ENCODE measurements at places on chromosomes 12 and 14. TPM values are rescaled to one million over a fixed set of nuclear protein-coding genes. Genes with fewer than 3 reads are reported as not detected.
A peak's percentile ranks its signal among the peaks of the same experiment; 100 is the strongest.

The IKZF4 gene
- 7.0 TPM for total RNA-seq

The KRT78 gene
- total RNA-seq = not detected

The PRH2 gene
- total RNA-seq = not detected

DNA sequence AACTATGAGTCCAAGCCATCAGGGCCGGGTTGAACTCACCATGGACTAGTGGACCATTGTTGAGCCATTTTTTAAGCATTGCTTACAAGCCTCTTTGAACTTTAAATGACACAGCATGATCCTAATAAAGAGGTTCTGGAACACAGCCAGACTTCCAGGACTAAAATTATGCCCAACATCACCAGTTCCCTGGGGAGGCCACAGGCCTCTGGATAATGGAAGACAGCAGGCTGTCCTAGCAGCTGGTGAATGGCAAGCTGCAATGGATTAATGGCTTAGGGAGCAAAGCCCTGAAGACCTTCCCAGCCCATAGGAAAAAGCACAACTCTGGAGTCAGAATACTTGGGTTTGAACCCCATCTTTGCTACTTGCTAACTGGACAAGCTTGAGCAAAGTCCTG is 71.3 kb downstream of the FLRT2 start:
- H3K36me3 ChIP-seq = no peaks in the 10 kb centered on the region
- H3K27ac ChIP-seq = no peak overlapping the region
- no peak overlapping the region for H3K4me3 ChIP-seq
- H3K27me3 ChIP-seq = no peaks in the 10 kb centered on the region
- DNase-seq = no peak

The KLRD1 gene
- total RNA-seq = 5.2 TPM

- H3K4me1 ChIP-seq = peaks cover 20% of the 10 kb centered on the region
- H3K27me3 ChIP-seq = no peaks in the 10 kb centered on the region
- no peak overlapping the region for H3K4me3 ChIP-seq
- no peaks in the 10 kb centered on the region for H3K36me3 ChIP-seq
- DNase-seq = peak; percentile 30
Measured at GRCh38 chr12:58576916-58577315, 343.4 kb downstream of the LRIG3 start.

GRCh38 chr12:105573574-105573973 is 243.1 kb downstream of the C12orf75 start:
- no peaks in the 10 kb centered on the region for H3K4me1 ChIP-seq
- no peak overlapping the region for H3K27ac ChIP-seq
- H3K27me3 ChIP-seq = no peaks in the 10 kb centered on the region

- no peak overlapping the region for H3K27ac ChIP-seq
- no peaks in the 10 kb centered on the region for H3K27me3 ChIP-seq
- no peaks in the 10 kb centered on the region for H3K4me1 ChIP-seq
- H3K36me3 ChIP-seq = no peaks in the 10 kb centered on the region
- no peak overlapping the region for H3K4me3 ChIP-seq
Measured at GRCh38 chr12:92722897-92723296, 20.1 kb downstream of the PLEKHG7 start.

The HPD gene
- not detected for total RNA-seq

The SIX6 gene
- total RNA-seq = not detected

GRCh38 chr14:59417311-59417710 is 47.9 kb downstream of the GPR135 start:
- no peaks in the 10 kb centered on the region for H3K27me3 ChIP-seq
- H3K36me3 ChIP-seq = no peaks in the 10 kb centered on the region
- H3K27ac ChIP-seq = no peak overlapping the region
- H3K4me3 ChIP-seq = no peak overlapping the region
- no peak for DNase-seq

DNA sequence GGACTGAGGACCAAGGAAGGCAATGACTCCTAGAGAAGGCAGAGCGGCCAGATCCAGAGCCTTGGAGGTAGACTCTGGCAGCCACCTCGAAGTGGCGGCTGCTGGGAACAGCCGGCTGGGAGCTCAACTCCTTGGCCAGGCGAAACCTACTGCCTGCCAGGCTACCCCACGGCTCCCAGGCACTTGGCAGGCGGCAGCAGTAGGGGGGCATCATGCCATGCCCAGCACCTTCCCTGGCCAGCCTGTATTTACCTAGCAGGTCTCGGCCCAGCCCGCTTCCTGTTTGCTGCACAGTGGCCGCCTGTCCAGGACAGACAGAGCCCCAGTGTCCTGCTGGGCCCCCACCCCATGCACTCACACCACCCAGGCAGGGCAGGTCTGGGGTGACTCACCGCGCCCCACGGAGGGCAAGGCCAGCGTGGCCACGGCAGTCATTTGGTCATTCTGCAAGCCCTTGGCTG is 10.2 kb downstream of the TRPV4 start:
- H3K36me3 ChIP-seq = no peaks in the 10 kb centered on the region
- no peak overlapping the region for H3K27ac ChIP-seq
- no peaks in the 10 kb centered on the region for H3K4me1 ChIP-seq
- no peak overlapping the region for H3K4me3 ChIP-seq
- no peak for DNase-seq
- H3K27me3 ChIP-seq = no peaks in the 10 kb centered on the region

DNA sequence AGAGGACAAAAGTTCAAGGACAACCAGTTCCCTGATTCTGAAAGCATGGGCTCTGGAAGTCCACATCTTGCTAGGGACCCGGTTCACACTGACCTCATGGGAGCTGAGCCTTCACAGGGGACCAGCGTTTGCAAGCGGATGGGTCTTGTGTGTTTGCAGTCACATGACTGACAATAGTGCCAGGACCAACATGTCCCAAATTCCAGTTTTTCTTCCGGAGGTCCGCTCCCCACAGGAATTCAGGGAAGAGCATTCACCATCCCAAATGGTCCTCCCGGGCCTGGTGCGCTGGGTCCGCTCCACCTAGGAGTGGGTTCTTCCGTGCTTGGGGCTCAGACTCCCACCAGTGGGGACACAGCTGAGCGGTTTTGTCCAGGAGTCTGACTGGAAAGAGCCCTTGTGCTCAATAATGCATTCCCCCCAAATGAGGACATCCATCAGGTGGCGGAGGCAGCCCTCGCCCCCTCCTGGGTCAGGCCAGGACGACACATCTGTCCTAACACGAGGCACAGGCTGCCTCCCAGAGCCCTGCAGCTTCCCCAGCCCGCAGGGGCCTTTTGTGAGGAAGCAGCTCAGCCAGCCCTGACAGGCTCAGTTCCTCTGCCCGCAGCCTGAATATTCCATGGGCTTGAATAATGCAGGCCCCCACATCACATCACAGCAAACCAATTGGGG is 91.8 kb upstream of the BCL11B start:
- H3K4me3 ChIP-seq = no peak overlapping the region
- H3K4me1 ChIP-seq = no peaks in the 10 kb centered on the region
- H3K27me3 ChIP-seq = no peaks in the 10 kb centered on the region
- no peak for DNase-seq
- no peak overlapping the region for H3K27ac ChIP-seq
- no peaks in the 10 kb centered on the region for H3K36me3 ChIP-seq

- H3K36me3 ChIP-seq = no peaks in the 10 kb centered on the region
- H3K4me3 ChIP-seq = no peak overlapping the region
- H3K27ac ChIP-seq = no peak overlapping the region
- DNase-seq = no peak
- H3K4me1 ChIP-seq = no peaks in the 10 kb centered on the region
Measured at GRCh38 chr12:53766881-53767280, 15.1 kb upstream of the CISTR start.

DNA sequence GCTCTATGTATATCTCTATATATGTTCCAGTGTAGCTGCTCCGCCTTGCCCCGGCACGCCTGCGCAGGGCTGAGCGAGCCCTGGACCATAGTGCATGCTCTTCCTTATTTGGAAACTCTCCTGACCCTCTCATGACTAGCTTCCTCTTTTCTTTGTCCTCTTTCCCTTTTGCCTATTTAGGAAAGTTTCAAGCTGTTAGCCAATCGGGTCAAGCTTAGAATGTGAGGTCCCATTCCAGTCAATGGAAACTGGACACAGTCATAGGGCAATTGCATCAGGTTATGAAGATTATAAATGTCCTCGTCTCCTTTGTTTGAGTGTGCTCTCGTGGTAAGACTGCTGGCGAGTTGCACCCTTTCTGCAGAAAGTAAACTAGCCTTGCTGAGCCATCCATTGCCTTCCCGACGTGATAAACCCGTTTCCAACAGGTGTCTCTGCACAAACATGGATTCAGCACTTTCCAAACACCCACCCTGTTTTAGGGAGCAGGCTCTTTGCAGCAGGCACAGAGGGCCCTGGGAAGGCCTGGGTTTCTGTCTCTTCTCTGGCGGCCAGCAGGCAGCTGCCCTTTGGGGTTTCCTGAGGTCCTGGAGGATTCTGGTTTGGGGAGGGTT is 30.9 kb downstream of the CCDC92 start:
- no peak overlapping the region for H3K27ac ChIP-seq
- H3K4me3 ChIP-seq = no peak overlapping the region
- no peak for DNase-seq
- H3K4me1 ChIP-seq = peaks cover 29% of the 10 kb centered on the region
- H3K36me3 ChIP-seq = peaks cover 8% of the 10 kb centered on the region
